ENCODE measurements at places on chromosomes 3 and 15.

DNA sequence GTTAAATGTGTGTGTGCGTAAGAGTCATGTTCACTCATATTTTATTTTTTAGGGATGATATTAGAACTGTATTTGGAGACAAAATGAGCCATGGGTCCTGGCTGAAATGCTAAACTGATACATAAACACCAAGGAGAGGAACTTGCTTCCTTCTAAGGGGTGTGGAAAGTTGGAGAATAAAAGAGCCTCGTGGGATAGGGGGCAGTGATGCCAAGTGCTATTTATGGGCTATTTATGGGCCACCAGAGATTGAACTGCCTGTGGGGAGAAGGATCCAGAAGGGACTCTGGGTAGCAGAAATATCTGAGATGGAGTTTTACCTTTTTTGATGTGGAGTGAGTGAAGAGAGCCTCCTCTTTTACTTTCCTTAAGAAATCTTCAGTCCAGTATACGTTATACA, 1.8 kb upstream of the ARNT2 start:
- peaks cover 62% of the 10 kb centered on the region for H3K27me3 ChIP-seq
- H3K4me1 ChIP-seq, result no peaks in the 10 kb centered on the region
- no peak overlapping the region for H3K27ac ChIP-seq
- DNase-seq, result no peak
- peaks cover 1% of the 10 kb centered on the region for H3K36me3 ChIP-seq
- no peak overlapping the region for H3K4me3 ChIP-seq

DNA sequence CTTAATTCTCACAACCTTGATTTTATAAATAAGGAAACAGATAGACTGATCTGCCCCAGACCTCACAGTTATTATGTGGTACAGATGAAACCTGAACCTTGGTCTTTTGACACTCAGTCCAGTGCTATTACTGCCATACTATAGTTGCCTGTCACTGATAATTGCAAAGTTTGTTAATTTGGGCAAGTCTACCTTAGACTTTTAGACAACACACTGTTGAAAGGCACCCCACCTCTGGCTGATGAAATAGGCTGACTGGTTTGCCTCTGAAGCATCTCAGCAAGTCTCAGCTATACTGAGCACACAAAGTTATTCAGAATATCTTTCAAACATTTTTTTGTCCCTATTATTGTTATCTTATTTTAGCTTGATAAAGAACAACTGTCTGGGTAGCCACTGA, 53.1 kb upstream of the MAP4 start:
- H3K27me3 ChIP-seq, result no peaks in the 10 kb centered on the region
- H3K4me1 ChIP-seq, result peaks cover 13% of the 10 kb centered on the region
- no peak overlapping the region for H3K27ac ChIP-seq
- no peak for DNase-seq
- H3K36me3 ChIP-seq, result peaks cover 18% of the 10 kb centered on the region
- H3K4me3 ChIP-seq, result no peak overlapping the region

- H3K36me3 ChIP-seq, result peaks cover 15% of the 10 kb centered on the region
- no peak overlapping the region for H3K27ac ChIP-seq
- peaks cover 53% of the 10 kb centered on the region for H3K4me1 ChIP-seq
- no peak overlapping the region for H3K4me3 ChIP-seq
- no peak for DNase-seq
- no peaks in the 10 kb centered on the region for H3K27me3 ChIP-seq
Observed at GRCh38 chr15:58513726-58514336, 82.0 kb downstream of the LIPC start.

- H3K4me1 ChIP-seq, result peaks cover 17% of the 10 kb centered on the region
- peaks cover 5% of the 10 kb centered on the region for H3K36me3 ChIP-seq
- no peak overlapping the region for H3K27ac ChIP-seq
- H3K4me3 ChIP-seq, result peak overlapping the region; percentile 50
- no peak for DNase-seq
Observed at GRCh38 chr15:39918688-39919385, 1.2 kb downstream of the GPR176 start.

DNA sequence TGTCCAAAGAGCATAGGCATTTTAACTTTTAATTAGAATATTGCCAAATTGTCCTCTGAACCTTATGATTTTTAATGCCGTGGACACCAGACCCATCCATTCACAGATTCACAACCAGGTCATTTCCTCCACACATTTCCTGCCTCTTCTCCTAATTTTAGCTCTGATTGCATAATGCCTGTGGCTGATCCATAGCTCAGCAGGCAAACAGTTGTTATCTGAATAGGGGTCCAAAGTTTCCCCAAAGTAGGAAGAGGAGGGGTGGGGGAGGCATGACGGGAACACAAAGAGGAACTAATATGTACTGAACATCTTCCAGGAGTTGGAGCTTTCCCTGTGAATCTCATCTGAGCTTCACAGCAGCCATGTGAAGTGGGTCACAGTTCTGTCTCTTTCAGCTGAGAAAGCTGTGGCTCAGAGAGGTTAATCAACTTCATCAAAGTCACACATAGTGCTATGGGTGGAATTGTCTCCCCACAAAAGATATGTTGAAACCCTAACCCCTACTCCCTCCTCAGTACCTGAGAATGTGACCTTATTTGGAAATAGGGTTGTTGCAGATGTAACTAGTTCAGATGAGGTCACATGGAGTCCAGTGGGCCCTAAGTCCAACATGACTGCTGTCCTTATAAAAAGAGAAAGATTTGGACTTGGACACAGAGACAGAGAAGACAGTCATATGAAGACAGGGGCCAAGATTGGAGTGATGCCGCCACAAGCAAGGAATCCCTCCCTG, 106.7 kb upstream of the AGBL1 start:
- H3K4me3 ChIP-seq, result no peak overlapping the region
- peaks cover 4% of the 10 kb centered on the region for H3K27me3 ChIP-seq
- no peaks in the 10 kb centered on the region for H3K36me3 ChIP-seq
- no peaks in the 10 kb centered on the region for H3K4me1 ChIP-seq
- no peak for DNase-seq
- no peak overlapping the region for H3K27ac ChIP-seq

GRCh38 chr3:123053107-123053506, 13.7 kb upstream of the PDIA5 start:
- no peak for DNase-seq
- H3K36me3 ChIP-seq, result no peaks in the 10 kb centered on the region

DNA sequence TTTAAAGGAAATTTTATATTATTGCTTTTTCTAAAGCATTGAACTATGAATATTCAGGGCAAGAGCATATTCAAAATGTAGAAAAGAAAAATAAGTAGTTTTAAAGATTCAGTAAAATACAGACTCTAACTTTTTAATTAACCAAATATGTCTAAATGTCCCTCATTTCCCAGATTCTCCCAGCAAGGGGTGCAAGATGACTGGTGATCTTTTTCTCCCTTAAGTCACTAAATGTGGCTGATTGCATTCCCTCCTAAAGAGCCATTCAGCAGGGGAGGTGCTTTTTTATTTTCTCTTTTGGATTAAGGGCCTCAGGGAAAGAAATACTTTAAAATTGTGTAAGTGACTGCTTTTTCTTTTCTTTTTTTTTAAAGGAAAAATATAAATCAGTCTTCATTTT, 406.9 kb downstream of the OXSM start:
- no peaks in the 10 kb centered on the region for H3K4me1 ChIP-seq
- no peaks in the 10 kb centered on the region for H3K27me3 ChIP-seq
- no peak overlapping the region for H3K27ac ChIP-seq
- DNase-seq, result no peak
- no peak overlapping the region for H3K4me3 ChIP-seq
- H3K36me3 ChIP-seq, result no peaks in the 10 kb centered on the region

GRCh38 chr15:41666353-41666920, 6.2 kb downstream of the MGA start:
- peaks cover 22% of the 10 kb centered on the region for H3K4me1 ChIP-seq
- peaks cover 22% of the 10 kb centered on the region for H3K36me3 ChIP-seq
- H3K27ac ChIP-seq, result no peak overlapping the region
- DNase-seq, result no peak
- H3K27me3 ChIP-seq, result no peaks in the 10 kb centered on the region

DNA sequence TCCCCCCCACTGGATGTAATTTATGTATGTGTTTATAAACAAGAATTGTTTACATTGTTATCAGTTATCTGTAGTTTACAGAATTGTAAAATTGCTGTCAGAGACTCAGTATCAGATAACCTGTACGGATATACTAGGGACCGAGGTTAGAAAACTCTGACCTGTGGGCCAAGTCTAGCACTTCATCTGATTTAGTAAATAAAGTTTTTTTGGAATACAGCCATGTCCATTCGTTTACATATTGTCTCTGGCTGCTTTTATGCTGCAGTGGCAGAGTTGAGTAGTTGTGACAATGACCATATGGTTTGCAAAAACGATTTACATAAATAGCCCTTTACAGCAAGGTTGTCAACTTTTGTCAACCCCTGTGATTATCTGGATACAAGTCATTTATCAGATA, 52.6 kb downstream of the LRRC28 start:
- no peak overlapping the region for H3K4me3 ChIP-seq
- no peaks in the 10 kb centered on the region for H3K36me3 ChIP-seq
- no peak for DNase-seq
- no peaks in the 10 kb centered on the region for H3K27me3 ChIP-seq
- H3K27ac ChIP-seq, result no peak overlapping the region

DNA sequence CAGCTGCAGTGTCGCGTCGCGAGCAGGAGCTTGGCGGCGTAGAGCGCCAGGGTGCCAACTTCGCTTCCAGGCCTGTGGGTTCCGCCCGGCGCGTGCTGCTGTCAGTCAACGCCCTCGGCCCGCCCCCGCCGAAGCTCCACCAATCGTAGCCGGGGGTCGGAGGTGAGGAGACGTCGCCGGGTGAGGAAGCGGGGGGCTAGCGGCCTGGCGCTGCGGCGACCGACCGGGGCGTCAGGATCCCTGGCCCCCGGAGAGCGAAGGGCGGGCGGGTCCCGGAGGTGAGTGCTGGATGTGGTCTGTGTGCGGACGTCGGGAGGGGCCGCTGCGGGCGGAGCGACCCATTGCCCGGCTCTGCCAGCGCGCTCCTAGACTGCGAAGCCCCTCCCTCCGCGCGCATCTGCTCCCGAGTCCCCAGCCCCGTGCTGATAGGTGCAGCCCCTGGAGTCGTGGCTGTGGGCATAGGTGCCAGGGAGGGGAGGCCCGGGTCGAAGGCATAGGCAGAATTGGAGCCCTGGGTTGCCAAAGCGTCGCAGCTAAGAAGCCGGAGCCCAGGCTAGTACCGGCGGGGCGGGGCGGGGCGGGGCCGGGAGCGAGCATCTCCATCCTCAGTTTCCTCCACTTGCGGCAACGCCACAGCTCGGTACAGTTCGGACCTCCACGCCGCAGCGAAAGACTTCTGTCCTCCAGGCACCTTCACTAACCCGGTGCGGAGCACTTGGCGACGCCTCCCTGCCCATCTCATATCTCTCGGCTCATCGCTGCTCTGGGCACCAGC, at the start of gene NXPE3:
Gene NXPE3 (plus strand): TSS at position 165 of the 775 bp plus-strand sequence. CDS start 6,386 bp downstream, outside the sequence.
- H3K36me3 ChIP-seq, result peaks cover 13% of the 10 kb centered on the region
- H3K4me3 ChIP-seq, result peak within 1 kb of the TSS; percentile 96
- no peaks in the 10 kb centered on the region for H3K27me3 ChIP-seq
- peak; percentile 92 for DNase-seq
- peaks cover 38% of the 10 kb centered on the region for H3K4me1 ChIP-seq

DNA sequence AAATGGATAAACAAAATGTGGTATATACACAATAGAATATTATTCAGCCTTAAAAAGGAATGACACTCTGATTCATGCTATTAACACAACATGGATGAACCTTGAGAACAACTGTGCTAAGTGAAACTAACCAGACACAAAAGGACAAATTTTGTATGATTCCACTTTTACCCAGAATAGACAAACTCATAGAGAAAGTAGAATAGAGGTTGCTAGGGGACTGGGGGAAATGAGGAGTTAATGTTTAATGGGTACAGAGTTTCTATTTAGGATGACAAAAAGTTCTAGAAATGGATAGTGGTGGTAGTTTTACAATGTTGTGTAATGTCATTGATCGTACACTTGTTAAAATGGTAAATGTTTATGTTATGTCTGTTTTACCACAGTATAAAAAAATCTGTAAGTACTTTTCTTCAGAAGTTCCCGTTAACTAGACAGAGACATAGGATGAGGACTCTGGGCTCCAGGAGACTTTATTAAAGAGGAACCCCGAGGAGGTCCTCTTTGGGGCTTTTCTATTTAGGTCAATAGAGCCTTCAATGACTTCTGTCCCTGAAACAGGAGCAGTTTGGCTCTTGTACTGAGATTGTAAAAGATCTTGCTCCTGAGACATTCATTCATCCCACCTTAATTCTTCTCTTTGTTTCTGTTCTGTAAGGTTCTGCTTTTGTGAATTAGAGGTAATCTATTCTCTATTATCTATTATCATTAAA, 24.5 kb downstream of the ABHD6 start:
- no peak for DNase-seq
- no peak overlapping the region for H3K27ac ChIP-seq
- H3K4me1 ChIP-seq, result no peaks in the 10 kb centered on the region
- H3K36me3 ChIP-seq, result peaks cover 8% of the 10 kb centered on the region
- no peaks in the 10 kb centered on the region for H3K27me3 ChIP-seq
- no peak overlapping the region for H3K4me3 ChIP-seq

DNA sequence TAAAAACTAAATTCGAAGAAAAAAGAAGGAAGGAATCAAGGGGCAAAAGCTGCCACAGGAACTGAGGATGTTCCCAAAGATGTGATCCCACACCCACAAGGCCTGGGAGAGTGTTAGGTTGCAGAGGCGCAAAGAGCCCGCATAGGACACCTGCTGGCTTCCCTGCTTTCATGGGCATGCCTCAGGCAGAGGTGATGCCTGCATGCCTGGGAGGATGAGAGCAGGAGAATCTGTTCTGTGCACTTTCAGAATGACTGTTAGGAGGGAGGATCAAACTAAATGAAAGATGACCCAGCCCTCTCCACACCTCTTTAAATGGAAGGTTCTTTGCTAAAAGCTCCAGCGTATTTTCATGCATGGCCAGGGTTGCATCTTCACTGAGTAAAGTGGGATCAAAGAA, 162.4 kb downstream of the PLCL2 start:
- no peaks in the 10 kb centered on the region for H3K27me3 ChIP-seq
- no peak for DNase-seq
- H3K4me3 ChIP-seq, result no peak overlapping the region
- peaks cover 53% of the 10 kb centered on the region for H3K4me1 ChIP-seq
- no peak overlapping the region for H3K27ac ChIP-seq
- peaks cover 63% of the 10 kb centered on the region for H3K36me3 ChIP-seq

- H3K36me3 ChIP-seq, result peaks cover 4% of the 10 kb centered on the region
- no peak for DNase-seq
- H3K27ac ChIP-seq, result no peak overlapping the region
- H3K4me1 ChIP-seq, result peaks cover 86% of the 10 kb centered on the region
Observed at GRCh38 chr3:108297647-108298046, 1.3 kb downstream of the HHLA2 start.

GRCh38 chr3:189772584-189772983, 141.4 kb downstream of the TP63 start:
- no peaks in the 10 kb centered on the region for H3K4me1 ChIP-seq
- peaks cover under 1% of the 10 kb centered on the region for H3K27me3 ChIP-seq

DNA sequence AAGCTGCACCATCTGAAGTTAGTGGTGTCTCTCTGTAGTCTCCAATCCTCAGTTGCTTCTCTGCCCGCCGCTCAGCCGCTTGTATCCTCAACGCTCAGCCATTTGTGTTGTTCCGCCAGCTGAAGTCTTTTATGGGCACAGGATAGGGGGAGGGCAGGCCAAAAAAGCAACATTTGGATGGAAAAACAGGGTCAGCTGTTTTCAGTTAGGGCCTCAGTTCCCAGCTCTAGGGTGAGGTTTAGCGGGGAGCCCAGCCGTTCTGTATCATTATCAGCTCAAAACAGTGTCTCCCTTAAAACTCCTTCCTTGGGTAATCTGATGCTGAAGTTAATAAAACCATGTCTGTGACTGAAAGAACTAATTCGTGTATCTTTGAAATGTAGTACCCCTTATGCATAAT, 329.5 kb upstream of the AZI2 start:
- H3K36me3 ChIP-seq, result no peaks in the 10 kb centered on the region
- no peak for DNase-seq
- no peak overlapping the region for H3K4me3 ChIP-seq
- no peaks in the 10 kb centered on the region for H3K27me3 ChIP-seq
- no peaks in the 10 kb centered on the region for H3K4me1 ChIP-seq
